ENCODE measurements at places on chromosomes 4 and X. TPM values are rescaled to one million over a fixed set of nuclear protein-coding genes. Genes with fewer than 3 reads are reported as not detected.

KLHL13 gene
- 3.5 TPM for total RNA-seq

NEUROG2 gene
- total RNA-seq: not detected

PASD1 gene
- total RNA-seq: not detected

DUX4 gene
- not detected for total RNA-seq

SOX3 gene
- total RNA-seq: not detected

DUSP9 gene
- total RNA-seq: 3.3 TPM

GRSF1 gene
- total RNA-seq: 182 TPM

EPGN gene
- total RNA-seq: not detected
